Pancreas (tissue), 10 donors: ENCODE measurements at places on chromosomes 4 and X. TPM values are rescaled to one million over a fixed set of nuclear protein-coding genes. Genes with fewer than 3 reads are reported as not detected.

CABS1 gene
- total RNA-seq: not detected

USP11 gene
- 24.4 TPM for total RNA-seq

MAGEA8 gene
- not detected for total RNA-seq

H2BW2 gene
- total RNA-seq: not detected

MND1 gene
- 0.40 TPM for total RNA-seq

ADGRG2 gene
- 0.63 TPM for total RNA-seq
